Suprapubic skin (tissue), 4 donors: ENCODE measurements at places on chromosomes 1 and 21. TPM values are rescaled to one million over a fixed set of nuclear protein-coding genes. Genes with fewer than 3 reads are reported as not detected.

The SPRR1B gene
- 232 TPM for total RNA-seq

The HUNK gene
- 5.9 TPM for total RNA-seq

The FCRL5 gene
- not detected for total RNA-seq

The RBM34 gene
- total RNA-seq: 55.6 TPM
